ENCODE measurements at places on chromosomes 12 and 14.

- DNase-seq, result no peak
These were observed 45.7 kb upstream of the CLMN start for GRCh38 chr14:95365401-95365800.

DNA sequence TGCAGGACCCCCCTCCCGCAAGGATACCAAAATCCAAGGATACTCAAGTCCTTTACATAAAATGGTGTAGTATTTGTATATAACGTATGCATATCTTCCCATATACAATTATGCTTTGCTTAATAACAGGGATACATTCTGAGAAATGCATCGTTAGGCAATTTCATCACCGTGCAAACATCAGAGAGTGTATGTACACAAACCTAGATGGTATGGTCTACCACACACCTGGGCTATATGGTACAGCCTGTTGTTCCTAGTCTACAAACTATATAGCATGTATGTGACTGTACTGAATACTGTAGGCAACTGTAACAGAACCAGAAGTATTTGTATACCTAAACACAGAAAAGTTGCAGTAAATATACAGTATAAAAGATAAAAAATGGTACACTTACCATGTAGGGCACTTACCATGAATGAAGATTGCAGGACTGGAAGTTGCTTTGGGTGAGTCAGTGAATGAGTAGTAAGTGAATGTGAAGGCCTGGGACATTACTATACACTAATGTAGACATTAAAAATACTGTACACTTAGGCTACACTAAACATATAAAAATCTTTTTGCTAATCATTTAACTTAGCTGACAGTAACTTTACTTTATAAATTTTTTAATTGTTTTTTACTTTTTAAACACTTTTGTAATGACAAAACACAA, 141.1 kb downstream of the SLC41A2 start:
- no peak for DNase-seq

- DNase-seq, result no peak
These were observed 28.8 kb downstream of the BCAT1 start for GRCh38 chr12:24920141-24920540.

DNA sequence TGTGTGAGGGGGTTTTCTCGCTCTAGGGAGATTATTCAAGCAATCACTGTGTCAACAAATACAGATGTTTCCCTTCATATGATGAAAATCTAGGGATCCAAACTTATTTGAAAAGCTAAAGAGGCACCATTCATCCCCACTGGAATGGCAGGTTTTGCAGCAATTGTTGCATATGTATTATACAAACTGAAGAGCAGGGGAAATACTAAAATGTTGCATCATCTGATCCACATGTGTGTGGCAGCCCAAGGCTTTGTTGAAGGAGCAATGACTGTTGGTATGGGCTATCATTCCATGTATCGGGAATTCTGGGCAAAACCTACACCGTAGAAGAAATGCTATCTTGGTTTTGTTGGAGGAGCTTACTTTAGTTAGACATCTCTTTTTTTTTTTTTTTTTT, 4.1 kb upstream of the PRPF40B start:
- no peak for DNase-seq

- DNase-seq, result no peak
These were observed 22.5 kb upstream of the YAF2 start for GRCh38 chr12:42260518-42260917.

DNA sequence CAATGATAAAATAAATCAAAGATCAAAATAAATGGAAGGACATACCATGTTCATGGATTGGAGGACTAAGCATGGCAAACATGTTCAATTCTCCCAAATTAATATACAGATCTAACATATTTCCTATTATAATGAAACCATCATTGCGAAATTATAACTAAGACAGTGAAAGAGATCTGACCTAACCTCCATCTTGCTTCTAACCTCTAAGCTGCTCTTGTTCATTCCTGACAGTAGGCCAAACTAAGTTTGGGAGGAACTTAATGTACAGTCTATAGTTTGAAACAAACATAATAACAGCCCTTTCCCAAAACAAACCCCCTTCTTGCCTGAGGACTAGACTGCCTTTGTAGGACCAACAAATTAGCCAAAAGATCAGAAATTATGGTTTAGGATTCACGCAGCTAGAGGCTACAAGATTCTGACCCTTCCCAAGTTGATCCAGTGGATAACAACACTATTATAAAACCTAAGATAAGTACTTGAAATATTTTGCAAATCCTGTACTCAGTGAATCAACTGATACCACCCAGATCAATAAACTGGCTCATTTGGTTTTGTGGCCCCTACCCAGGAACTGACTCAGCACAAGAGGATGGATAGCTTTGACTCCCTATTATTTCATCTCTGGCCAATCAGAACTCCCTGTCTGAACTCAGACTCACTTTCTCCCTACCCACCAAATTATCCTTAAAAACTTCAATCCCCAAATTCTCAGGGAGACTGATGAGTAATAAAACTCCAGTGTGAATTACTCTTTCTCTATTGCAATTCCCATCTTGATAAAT, 41.7 kb upstream of the OR5AU1 start:
- DNase-seq, result no peak

GRCh38 chr14:55303125-55303499, 31.9 kb downstream of the FBXO34 start:
- no peak for DNase-seq

DNA sequence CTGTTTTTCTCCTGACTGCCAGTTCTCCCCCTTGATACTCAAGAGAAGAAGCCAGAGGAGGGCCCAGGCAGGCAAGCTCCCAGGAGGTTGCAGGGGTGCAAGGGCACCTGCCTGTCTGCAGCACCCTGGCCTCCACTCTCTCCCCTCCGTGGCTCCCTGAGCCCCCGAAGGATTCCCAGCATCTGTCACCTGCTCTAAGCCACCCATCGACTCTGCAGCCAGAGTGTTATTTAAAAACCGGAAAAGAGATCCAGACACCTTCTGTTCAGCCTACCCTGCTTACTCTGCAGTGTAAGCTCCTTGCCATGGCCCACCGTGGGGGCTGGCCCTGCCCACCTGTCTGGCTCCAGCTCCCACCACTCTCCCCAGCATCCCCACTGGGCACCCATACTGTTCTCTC, 121.4 kb downstream of the KSR2 start:
- DNase-seq, result no peak

- peak; percentile 8 for DNase-seq
These were observed 44.2 kb downstream of the LGMN start for GRCh38 chr14:92704036-92704804.

GRCh38 chr12:115964626-115965025, 312.9 kb downstream of the MED13L start:
- DNase-seq, result no peak

- DNase-seq, result no peak
These were observed 60.0 kb downstream of the BTG1 start for GRCh38 chr12:92085736-92086040.

- DNase-seq, result no peak
These were observed 4.5 kb upstream of the NUMB start for GRCh38 chr14:73462815-73463214.

DNA sequence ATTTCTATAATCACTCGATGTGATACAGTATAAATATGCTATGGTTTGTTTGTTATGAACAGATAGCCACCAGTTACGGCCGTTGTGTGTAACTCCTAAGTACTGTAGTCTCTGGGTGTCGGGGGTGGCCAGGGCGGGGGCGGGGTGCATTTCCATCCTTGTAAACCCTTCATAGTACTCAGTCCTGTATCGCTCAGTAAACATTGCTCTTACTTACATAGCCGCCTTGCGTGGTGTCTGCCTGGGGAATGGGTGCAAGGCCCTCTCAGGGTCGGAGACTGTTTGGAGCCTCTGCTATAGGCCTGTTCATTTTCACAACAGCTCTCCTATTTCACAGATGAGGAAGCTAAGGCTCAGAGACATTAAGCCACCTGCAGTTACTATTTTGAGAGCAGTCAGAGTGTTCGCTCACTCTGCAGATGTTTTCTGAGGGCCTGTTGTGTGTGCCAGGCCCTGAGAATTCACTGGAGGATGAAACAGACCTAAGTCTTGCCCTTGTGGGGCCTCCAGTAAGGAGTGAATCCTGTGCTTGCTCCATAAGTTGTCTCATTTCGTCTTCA, 42.5 kb downstream of the JDP2 start:
- DNase-seq, result no peak

DNA sequence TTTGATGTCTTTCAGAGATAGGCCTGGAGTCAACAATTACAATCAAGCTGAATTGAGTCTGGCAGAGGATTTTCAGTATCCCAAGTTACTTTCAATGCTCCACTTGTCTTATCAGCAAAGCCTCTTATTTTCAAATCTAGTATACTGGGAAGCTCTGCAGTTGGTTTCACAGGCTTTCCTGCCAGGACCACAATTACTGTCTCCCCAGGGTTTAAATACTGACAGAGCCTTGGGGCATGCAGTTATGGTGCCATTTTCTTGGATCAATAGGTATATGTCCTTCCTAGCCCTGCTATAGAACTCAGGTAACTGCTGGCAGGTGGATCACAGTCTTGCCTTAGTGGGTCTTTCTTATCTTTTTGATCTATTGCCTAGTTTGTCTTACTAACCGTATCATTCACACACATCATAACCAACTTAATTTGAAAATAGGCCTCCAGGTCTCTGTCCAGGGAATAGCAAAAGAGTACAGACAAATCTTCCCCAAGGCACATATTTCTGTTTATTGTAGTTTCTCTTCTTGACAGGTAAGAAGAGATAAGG, 22.4 kb upstream of the RNU6-8 start:
- DNase-seq, result no peak

DNA sequence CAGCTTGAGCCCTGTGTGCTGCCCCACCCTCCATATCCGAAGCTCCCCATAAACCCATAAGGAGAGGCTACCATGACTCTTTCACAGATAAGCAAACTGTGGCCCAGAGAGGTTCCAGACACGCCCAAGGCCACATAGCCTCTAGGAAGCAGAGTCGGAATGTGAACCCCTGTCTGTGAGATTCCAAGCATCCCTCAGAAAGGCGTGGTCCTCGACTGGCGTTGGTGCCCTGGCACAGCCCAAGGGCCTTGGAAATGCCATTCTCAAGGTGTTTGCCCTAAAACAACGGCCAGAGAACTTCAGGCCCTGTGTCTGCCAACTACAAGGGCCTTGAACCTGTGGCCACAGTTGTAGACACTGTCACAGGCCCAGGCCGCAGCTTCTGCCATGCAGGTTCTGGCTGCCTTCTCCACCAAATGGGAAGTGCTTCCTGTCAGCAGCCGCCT, 8.5 kb upstream of the DIO3 start:
- DNase-seq, result no peak

GRCh38 chr12:100741084-100741711, 53.4 kb upstream of the ANO4 start:
- DNase-seq, result peak; percentile 36

- no peak for DNase-seq
These were observed 128.6 kb downstream of the MED13L start for GRCh38 chr12:116148844-116149243.

DNA sequence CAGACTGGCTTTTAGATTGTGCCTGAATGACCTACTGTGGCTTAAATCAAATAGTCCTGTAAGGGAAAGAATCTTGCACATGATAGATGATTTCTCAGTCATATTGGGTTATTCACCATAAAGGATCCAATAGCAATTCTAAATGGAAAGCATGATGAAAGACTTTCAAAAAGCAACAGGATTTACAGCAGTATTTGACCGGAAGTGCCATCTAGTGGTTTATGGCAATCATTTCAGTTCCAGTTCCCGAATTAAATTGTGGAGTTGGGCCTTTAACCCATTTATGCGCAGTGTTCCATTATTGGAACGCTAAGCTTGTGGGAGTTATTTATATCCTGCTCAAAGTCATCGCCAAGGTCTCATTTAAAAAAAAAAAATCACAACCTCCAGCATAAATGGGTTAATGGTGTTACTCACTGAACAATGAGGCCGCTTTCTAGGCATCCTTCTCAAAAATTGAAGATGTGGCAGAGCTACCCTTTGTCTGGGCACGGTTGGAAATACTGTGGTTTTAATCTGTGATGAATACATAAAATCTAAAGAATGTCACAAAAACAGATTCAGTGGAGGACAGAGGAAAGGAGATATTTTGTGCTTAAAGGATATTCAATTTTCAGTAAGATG, 60.8 kb upstream of the REP15 start:
- no peak for DNase-seq

- DNase-seq, result no peak
These were observed 42.8 kb downstream of the RPGRIP1 start for GRCh38 chr14:21322716-21323115.

- peak; percentile 86 for DNase-seq
These were observed 4.5 kb upstream of the MIA2 start for GRCh38 chr14:39229222-39229543.

DNA sequence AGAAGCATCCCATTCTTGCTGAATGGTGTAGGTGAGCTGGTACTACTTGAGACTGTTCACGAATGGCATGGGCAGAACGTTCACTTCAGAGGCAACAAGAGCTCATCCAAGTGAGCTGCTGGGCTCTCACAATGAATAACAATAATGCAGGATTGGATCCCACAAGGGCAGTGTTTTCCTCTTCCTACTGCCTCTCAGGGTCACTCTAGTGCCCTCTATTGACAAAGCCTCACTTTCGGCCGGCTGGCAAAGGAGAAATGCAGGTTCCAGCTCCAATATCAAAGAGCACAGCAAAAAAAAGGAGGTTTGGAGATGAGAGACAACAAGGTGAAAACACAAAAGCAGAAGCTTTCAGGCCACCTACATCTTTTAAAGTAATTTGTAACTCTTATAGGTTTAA, 74.6 kb upstream of the MYF6 start:
- no peak for DNase-seq

GRCh38 chr12:1993871-1994371, 10.3 kb downstream of the DCP1B start:
- DNase-seq, result peak; percentile 76

DNA sequence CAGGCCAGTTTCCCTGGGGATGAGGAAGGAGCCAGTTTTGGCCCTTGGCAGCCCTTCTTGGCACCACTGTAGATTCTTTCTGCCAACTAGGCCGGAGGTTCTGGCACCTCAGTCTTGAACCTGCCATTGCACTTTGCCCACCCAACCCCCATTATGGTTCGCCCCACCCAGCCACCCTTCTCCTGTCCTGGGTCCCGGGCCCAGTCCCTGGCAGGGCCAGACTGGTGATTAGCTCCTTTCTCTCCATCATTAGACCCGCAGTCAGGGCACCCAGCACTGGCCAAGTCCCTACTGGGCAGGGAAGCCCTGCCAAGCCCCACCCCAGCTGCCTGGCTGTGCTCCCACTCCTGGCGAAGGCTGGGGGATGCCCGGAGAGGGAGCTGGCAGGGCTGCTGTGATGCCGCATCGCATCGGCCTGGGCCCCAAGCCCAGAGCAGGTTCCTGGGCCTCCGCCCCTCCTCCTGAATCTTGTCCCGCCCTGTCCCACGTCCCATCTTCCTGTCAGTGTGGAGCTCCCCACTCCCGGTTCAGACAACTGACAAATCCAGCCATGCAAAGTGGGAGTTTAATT, 9.8 kb downstream of the FAM222A start:
- no peak for DNase-seq

- no peak for DNase-seq
These were observed 156.0 kb upstream of the PLEKHG7 start for GRCh38 chr12:92546635-92547348.

DNA sequence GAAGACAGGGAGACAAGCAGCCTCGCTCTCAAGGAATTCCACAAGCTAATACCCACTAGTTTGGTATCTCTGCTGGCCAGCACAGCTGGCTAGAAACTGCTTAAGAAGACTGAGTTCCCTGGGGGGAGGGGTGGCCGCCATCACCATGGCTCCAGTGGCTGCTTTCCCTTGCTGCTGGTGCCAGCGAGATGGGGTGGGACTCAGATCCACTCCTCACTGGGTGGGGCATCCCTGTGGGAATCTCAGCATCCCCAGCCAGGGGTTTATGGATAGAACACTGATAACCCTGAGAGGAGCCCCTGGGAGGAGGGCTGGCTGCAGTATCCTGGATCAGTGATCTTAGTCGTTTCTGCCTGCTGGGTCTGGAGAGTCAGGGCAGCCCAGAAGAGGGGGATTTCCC, 170.6 kb upstream of the MDGA2 start:
- no peak for DNase-seq

Measured in CD4-positive, alpha-beta T cell treated with Interleukin-4 for 4 hours (primary cell).